ENCODE measurements at places on chromosomes 3 and 15. TPM values are rescaled to one million over a fixed set of nuclear protein-coding genes. Genes with fewer than 3 reads are reported as not detected.

PLA1A gene
- not detected for polyA plus RNA-seq

GRCh38 chr3:54146506-54147239, 24.3 kb downstream of the CACNA2D3 start:
- DNase-seq = peak; percentile 2

SYNPR gene
- polyA plus RNA-seq = not detected

ELP6 gene
- 45.8 TPM for polyA plus RNA-seq

LRRIQ4 gene
- 0.05 TPM for polyA plus RNA-seq

DNA sequence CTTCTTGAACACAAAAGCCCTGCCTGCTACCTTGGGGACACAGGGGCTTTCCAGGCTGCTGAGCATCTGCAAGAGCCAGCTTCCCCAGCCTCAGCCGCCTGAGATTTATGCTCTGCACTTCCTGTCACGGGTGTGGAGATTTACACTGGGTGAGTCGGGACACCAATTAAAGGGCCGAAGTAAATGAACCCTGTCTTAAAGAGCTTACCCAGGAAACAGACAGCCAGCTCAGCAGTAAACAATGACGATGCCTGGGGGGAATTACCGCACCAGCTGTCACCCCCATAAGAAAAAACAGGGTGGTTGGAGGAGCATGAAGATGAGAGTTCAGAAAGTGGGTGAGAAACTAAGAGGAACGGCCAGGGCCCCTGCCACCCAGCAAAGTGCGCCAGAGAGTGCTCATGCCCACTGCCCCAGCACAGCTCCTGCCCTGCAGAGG, 37.5 kb upstream of the IQSEC1 start:
- no peak for DNase-seq

DNA sequence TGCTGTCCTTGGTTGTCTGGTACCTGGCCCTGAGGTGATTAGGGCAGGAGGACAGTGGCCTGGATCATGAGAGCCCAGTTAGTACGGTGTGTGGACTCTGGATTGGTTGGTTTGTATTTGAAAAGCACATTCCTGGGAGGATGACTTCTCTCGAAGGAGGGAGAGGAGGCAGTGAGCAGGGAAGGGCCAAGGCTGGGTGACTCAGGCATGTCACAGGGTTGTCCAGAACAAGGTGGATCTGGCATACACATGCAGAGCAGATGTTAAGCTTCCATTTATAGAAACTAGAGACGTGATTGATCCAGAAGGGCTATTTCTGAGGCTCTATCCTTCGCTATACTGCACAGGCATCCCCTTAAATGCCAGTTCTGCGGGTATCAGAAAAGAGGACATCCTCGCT, 34.4 kb downstream of the FAM240A start:
- DNase-seq = peak; percentile 59

SLC22A14 gene
- polyA plus RNA-seq = 0.05 TPM

DNA sequence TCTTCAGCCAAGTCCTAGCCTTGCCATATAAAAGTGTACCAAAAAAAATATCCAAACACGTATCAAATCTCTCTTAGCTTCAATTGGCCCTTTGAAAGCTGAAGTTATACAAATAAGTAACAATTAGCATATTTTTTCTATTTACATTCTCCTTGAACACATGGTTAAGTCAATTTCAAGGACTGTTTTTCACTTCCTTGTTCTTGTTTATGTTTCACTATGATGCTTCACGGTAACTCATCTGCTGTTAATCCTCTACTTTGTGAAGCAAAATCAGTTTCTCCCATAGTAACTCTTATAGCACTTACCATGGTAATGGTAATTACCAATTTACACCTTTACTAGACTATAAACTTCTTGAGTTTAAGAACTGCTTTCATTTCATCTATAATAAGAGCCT, 10.6 kb upstream of the SPRED1 start:
- DNase-seq = no peak

GRCh38 chr15:84921121-84921520, 36.7 kb downstream of the SLC28A1 start:
- no peak for DNase-seq

- DNase-seq = no peak
Observed at GRCh38 chr3:169075710-169076109, 587.8 kb downstream of the MECOM start.

Data from fibroblast of lung (primary cell).